ENCODE measurements at places on chromosomes 2 and 18.

DNA sequence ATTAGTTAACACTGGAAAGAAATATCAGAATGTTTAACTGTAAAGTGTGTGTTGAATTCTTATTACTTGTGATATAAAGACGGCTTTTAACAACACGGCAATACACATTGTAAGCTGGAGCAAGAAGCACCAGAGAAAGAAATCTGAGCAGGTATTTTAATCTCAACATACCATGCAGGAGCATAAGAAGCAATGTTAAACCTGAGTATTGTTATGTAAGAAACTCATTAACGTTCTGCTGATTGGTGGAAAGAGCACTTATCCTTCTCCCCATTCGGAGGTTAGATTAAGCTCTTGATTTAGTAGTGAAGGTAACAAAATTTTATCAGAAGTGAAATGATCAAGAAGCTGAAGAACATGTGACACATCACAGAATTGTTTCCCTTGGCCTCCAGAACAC is 107.4 kb downstream of the EPC2 start:
- DNase-seq, result no peak

GRCh38 chr2:126856403-126856802 is 42.3 kb upstream of the TEX51 start:
- DNase-seq, result no peak

- DNase-seq, result no peak
Measured at GRCh38 chr2:97926946-97927345, 68.8 kb downstream of the TMEM131 start.

GRCh38 chr2:112690853-112691401 is 29.9 kb upstream of the NT5DC4 start:
- no peak for DNase-seq

DNA sequence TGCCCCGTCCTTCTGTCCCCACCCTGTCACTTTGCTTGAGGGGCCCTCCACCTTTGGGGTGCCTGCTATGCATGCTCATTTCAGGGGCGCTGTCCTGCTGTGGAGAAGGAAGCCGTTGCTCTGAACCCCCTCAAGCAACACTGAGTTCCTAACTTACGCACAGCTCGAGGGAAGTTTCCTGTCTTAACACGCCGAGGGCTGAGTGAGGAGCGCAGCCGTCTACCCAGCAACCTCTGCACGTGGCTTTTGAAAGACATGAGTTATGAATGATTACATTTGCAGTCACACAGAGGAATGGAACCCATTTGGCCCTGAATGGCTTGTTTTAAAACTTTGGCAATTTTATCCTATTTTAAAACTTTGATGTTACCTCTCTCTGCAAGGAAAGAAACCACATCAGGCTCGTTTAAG is 14.0 kb downstream of the RAMP1 start:
- no peak for DNase-seq

DNA sequence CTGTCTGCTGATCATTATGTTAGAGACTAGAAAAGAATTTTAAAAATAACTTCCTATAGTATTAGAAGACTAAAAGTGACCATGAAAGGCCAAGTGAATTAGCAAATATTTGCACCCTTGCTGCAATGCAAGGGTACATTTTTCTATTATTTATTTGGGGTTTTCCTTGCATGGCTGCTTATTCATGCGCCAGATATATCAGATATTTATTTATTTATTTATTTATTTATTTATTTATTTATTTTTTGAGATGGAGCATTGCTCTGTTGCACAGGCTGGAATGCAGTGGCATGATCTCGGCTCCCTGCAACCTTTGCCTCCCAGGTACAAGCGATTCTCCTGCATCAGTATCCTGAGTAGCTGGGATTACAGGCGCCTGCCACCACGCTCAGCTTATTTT is 126.3 kb upstream of the LMAN1 start:
- no peak for DNase-seq

- DNase-seq, result no peak
Measured at GRCh38 chr2:177970670-177971454, 101.7 kb downstream of the PDE11A start.

DNA sequence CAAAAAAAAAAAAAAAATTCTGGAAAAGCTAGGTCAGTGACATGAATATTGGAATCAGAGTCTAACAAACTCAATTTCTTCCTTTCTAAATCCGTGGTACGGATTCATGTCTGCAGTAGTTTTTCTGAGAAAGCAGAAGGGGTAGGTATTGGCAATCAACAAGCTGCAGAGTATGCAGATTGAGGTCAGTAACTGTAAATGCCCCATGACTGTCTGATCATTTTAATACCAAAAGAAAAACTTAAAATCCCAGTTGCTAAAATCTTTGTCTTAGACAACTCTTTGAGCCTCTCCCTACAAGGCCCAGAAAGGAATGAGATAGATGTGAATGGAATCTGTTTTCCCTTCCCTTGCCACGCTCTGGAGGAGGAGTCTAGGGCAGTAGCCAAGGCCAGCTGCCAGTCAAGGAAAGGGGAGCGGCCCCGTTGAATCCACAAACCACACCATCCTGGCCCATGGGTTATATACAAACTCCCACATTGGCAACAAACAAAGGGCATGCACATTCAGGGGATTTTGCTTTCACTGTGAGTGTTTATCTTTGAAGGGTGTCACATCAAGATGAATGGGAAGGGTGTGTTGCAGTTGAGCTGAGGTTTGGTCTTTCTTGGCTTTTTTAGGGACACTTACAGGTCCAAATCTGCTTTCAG is 6.1 kb upstream of the CASP8 start:
- no peak for DNase-seq

DNA sequence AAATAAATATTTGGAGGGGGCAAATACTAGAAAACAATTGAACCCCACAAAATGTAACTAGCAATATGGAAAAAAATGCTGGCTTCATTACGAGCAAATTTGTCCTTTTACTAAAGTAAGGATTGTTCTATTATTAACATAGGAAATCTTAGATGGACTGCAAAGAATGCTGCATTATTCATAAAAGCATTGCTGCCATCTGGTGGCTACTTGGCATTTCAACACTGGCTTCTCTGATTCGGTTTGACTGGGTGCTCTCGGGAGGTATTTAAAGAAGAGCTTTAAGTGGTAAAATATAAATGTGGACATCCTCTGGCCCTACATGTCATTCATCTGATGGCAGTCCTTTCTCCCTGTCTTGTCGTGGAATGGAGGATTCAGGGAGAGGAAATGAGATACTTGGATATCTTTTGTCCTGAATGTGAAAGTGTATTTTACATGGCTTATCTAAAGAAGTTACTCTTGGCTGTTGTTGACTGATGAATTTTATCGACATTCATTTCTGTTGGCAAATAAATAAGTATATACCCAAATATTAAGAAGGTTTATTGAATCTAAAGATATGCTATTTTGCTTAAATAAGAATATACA is 130.2 kb downstream of the ARHGAP15 start:
- DNase-seq, result peak; percentile 48

DNA sequence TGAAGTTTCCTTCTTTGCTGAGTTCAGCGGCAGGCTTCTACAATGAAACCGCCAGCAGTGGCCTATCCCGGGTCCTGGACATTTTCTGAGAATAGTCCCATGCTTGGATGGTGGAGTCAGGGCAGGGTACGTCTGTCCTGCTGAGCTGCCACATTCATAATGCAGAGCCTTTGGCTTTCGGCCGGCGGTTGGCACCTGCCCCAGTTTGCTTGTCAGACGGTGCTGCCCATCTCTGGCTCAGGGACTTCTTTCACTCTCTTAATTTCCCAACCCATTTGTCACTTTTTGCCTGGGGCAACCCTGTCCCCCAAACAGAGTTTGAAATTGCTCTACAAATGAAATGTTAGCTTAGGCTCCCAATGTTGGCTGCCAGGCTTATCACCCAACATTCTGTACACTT is 57.2 kb downstream of the SOX11 start:
- DNase-seq, result no peak
